Foreskin fibroblast (primary cell): ENCODE measurements at places on chromosomes 5 and 9.

- DNase-seq, result peak; percentile 87
These were observed 629.3 kb downstream of the ANXA1 start for GRCh38 chr9:73780916-73781315.

DNA sequence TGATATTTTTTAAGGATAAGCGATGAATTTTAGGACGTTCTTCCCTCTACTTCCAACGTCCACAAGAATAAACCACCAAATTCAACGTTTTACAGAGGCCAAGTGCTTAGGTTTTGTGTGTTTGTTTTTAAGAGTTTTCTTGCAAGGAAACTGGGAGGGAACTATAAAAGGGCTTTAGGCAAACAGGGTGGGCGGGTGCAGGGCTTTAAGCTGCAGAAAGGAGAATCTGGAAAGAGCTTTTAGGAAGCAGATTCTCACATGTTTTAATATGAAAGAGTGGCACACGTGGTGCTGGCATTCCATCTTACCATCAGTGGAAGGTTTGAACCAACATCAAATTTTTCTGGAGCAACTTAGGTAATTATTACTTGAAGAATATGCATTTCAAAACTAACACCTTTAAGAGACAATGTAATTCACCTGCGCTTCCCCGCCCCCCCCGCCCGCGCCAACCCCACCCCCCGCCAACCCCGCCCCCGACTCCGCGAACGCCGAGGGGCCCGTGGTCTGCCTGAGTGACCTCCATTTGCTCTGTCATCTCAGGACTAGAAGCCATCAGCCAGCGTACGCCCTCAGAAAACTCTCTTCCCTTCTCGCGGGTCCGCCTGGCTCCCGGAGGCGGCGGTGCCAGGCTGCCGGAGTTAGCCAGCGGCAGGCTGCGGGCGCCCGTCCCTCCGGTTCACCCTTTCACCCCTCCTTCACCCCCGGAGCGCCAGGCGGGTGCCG lies 911 bp upstream of the PIK3R1 start:
- no peak for DNase-seq

DNA sequence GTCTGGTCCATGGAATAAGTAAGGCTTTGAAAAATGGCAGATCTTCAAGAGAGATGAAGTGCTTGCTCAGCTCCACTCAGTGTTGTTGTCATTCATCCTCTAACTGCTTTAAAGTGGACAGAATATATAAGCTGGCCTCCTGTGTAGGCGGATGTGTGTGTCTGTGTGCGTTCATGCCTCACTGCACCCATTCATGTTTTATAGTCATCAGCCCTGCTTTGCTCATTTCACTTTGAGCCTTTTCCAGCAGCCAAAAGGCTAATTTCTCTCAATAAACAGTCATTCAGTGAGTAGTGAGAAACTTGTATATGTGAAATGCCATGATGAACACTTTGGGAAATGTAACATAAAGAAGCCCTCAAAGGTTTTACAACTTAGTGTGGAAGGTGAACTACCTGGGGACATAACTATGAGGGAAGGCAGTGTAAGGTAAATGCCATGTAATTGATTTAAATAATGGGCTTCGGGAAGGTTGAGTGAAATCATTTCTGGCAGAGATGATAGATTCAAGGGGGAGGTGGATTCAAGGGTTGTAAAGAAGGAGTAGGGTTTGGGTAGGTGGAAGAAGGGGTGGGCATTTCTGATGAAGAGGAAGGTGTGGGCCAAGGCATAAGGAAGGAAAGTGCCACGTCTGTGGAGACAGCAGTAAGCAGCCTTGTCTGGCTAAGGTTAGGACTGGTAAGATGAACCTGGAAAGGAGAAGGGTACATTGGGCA lies 15.7 kb downstream of the TTC23L start:
- DNase-seq, result no peak

GRCh38 chr5:113686599-113686998 lies 173.1 kb downstream of the YTHDC2 start:
- no peak for DNase-seq

GRCh38 chr5:84372066-84372695 lies 12.5 kb downstream of the EDIL3 start:
- peak; percentile 10 for DNase-seq

DNA sequence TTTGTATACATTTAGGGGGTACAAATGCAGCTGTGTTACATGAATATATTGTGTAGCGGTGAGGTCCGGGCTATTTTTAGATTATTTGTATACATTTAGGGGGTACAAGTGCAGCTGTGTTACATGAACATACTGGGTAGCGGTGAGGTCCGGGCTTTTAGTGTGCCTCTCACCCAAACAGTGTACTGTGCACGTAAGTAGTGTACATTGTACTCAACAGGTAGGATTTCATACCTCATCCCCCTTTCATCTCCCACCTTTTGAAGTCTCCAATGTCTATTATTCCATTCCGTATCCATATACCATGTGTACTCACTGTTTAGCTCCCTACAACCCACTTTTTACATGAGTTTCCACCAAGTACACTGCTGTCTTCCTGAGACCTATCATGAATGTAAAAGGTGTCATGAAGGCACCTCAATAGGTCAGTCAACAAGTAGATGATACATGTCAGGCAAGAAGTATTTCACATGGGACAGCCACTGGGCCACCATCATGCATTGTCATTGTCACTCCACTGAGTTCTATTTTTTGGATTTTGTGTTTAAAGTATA lies 27.7 kb downstream of the SKP1 start:
- peak; percentile 2 for DNase-seq

DNA sequence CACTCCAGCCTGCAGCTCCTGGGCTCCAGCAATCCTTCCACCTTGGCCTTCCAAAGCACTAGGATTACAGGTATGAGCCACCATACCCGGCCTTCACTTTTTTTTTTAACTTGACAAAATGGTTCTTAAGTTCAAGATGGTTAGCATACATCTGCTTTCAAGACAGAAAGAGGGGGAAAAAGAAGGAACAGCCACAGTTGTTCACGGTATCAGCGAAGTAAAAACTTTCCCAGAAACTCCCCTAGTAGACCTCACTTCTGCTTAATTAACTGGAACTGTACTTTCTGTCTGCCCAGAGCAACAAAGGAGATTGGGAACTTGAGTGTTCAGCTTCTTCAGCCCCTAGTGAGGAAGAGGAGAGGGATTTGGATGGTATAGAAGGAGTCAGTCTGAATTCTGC lies 116.7 kb downstream of the UGCG start:
- DNase-seq, result no peak

DNA sequence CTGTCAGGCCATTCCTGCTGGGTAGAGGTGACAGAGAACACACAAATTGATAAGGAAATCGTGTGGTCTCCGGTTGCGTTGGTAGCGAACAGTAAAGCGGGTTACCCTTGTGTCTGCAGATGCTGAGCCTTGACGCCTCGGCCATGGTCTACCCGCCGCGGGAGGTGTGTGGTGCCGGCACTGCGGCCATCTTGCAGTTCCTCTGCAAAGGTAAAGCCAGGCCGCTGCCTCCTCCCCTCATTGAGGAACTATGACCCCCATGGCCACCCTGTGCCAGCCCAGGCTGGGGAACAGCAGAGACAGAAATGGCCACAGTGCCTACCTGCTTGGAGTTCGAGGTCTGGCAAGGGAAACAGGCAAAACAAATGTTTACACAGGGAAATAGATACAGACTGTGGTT lies 16.3 kb downstream of the LRSAM1 start:
- DNase-seq, result no peak

GRCh38 chr9:31612336-31613030 lies 772.0 kb upstream of the ACO1 start:
- peak; percentile 49 for DNase-seq

DNA sequence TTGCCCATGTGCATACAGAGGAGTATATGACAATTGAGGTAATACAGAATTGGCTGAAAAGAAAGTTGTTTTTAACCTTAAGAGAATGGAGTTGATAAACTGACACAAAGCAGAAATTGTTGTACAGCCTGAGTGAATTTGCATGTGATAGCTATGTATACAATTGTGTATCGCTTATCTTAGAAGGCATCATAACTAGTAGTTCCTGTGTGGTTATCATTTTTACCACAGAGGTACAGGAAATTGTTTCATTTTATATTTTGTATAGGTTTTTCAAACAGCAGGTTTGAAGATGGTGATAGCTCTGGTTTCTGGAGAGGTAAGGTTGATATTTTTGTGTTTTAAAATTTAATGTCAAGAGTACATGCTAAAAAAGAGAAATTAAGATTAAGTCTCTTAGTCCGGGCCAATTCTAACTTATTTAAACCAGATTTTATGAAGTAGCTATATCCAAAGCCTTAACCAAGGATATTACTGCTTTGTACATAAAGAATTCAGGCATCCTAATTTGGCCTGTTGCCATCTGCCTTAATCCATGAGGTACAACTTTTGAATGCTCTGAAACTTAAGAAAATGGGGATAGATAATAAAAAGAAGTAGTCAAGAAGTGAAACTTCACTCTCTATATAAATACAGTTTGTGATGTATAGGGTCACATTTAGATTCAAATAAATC lies 26.0 kb downstream of the DDX4 start:
- no peak for DNase-seq

- DNase-seq, result peak; percentile 92
These were observed at the start of gene PCDHGA12 for GRCh38 chr5:141430332-141431113. PCDHGA12 (plus strand) TSS chr5:141430507; CDS start chr5:141430760, 253 bp downstream.

DNA sequence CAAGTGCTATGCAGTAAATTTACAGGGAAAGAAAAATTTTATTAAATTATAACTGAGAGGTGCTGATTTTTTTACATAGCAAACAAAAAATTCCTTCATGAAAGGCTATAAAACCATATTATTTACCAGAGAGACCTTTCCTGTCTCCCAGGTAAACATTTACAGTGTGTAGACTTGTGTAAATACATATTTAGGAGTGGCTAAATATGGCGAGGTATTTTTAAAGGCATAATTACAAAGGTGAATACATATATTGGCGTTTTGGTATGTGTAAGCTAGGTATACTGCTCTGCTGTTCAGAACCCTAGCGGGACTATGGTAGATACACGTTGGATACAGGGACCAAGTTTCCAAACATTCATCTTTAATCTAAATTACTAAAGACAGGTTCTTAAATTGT lies 170.6 kb upstream of the MEF2C start:
- DNase-seq, result no peak

- no peak for DNase-seq
These were observed 102.1 kb upstream of the CEP78 start for GRCh38 chr9:78133751-78134150.

GRCh38 chr9:76650692-76651091 lies 113.5 kb upstream of the PCA3 start:
- no peak for DNase-seq
